ENCODE measurements at places on chromosomes 4 and X.

DNA sequence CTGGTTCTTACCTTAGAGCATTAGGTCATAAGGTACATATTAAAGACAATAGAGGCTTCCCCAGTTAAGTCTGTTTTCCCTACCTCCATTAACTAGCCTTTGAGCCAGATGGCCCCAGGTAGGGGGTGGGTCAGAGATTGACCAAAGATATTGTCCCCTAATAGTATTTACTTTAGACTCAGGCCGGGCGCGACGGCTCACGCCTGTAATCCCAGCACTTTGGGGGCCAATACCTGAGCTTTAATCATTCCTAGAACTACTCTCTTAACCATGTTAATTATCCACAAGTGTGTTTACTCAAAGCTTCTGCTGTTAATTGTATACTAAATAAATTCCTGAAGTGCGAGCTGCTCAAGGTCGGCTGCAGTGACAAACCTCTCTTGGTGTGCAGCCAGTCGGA, 28.0 kb upstream of the AMBN start:
- no peak for DNase-seq

- DNase-seq, result no peak
Observed at GRCh38 chr4:112704991-112705845, 68.3 kb downstream of the LARP7 start.

- DNase-seq, result no peak
Observed at GRCh38 chr4:67130411-67130810, 414.9 kb downstream of the CENPC start.

DNA sequence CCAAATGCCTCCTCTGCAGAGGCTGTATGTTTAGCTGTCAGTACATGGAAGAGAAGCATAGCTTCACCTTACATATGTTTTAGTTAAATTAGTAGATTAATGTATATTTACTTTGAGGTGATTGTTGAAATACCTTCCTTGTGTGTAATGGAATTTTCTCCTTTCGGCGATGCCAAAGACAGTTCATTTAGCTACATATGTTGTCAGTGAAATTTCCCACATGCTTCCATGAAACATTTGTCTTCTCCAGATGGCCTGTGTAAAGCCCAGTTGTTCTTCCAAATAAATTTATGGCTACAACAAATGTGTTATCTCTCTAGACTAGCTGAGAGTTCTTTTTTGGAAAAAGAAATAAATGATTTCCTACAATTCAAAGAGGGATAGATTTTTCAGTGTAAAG, 95.2 kb downstream of the GPAT3 start:
- DNase-seq, result no peak

DNA sequence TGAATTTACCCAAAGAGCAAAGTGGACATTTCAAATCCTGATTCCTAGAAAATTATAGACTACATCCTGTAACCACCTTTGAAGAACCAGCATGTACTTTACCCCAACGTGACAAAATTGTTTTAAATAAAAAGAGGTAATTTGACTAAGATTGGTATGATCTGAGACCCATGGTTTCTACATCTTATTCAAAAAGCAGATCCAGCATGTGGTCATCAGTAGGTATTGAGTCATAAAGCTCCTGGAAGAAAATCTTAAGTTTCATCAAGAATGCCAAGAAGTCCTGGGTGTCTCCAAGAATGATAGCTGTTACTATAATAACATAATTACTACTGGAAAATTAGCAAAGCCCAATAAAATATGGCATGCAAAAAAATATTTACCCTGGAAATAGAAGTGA, 61.8 kb downstream of the NFKB1 start:
- DNase-seq, result peak; percentile 30

- no peak for DNase-seq
Observed at GRCh38 chrX:137847376-137847775, 281.4 kb downstream of the ZIC3 start.

DNA sequence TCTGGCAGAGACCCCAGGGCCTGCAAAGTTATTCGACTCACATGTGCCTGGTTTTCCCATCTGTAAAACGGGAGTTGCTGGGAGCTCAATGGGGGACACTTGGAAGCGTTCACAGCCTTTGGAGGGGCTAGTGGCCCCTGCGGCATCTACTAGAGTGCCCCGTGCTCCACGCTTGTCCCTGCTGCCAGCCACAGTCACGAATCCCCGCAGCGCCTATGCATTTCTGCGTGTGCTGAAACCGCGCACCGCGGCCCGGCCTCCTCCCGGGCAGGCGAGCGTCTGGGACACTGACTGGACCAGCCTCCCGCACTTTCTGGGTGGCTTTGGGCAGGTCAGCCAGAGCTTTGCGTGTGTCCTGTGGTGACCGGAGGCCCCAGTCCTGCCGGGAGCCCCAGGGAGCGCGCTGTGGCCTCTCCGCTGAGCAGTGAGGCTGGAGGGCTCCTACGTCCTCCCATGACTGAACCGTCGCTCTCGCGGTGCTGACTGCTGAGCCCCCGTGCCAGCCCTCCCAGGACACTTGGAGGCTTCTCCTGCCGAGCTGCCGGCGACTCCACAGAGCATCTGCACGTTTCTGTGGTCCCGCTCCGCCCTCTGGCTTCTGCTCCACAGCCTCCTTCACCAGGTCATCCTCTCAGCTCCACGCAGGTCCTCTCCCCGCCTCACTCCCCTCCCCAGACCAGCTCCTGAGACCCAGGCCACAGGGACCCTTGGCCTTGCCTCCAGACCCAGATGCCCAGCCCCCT, 36.3 kb downstream of the PIGG start:
- DNase-seq, result no peak

GRCh38 chrX:11269996-11270395, 23.2 kb upstream of the AMELX start:
- DNase-seq, result no peak

- DNase-seq, result peak; percentile 48
Observed at GRCh38 chr4:172892300-172892699, 276.3 kb upstream of the GALNT7 start.

GRCh38 chrX:83416273-83416672, 91.8 kb upstream of the POU3F4 start:
- DNase-seq, result no peak

GRCh38 chr4:36785973-36786372, 458.6 kb upstream of the NWD2 start:
- DNase-seq, result no peak

DNA sequence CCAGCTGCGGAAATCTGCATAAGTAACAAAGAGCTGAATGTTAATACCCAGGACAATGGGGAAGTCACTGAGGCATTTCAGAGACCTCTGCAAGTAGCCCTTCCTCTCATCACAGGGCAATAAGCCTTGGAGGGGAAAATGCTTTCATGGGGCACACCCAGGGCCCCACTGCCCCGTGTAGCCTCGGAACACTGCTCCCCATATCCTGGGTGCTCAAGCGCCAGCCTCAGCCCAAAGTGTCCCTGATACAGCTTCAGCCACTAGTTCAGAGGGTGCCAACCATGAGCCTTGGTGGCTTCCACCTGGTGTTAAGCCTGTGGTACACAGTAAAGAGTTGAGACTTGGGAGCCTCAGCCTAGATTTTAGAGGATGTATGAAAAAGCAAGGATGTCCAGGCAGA, 402.8 kb upstream of the CXorf51A start:
- DNase-seq, result no peak

- no peak for DNase-seq
Observed at GRCh38 chr4:168699224-168699878, 202.5 kb downstream of the PALLD start.

GRCh38 chr4:16075061-16075460, 8.8 kb downstream of the PROM1 start:
- no peak for DNase-seq

- DNase-seq, result no peak
Observed at GRCh38 chr4:127580891-127581290, 51.9 kb upstream of the INTU start.

GRCh38 chrX:125298871-125299270, 20.8 kb upstream of the TEX13C start:
- no peak for DNase-seq

DNA sequence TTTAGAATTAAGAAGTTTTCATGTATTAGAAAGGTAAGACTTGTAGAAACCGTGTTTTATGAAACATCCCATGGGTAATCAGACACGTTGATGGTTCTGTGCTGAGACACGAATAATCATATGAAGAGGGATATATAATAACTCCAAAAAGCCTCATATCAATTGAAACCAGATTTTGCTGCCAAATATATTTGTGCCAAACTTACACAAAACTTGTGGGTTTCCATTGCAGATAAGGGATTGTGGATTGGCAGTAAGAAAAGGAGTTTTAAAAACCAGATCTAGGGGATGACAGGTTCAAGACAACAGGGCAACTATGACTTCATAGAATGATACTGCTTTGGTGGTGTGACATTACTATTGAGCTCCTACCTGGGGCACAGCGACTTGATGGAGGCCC, 616.1 kb downstream of the BCOR start:
- no peak for DNase-seq

- DNase-seq, result no peak
Observed at GRCh38 chr4:2046031-2046961, 12.8 kb upstream of the NAT8L start.

- peak; percentile 51 for DNase-seq
Observed at GRCh38 chr4:98203332-98204235, 57.6 kb upstream of the RAP1GDS1 start.

DNA sequence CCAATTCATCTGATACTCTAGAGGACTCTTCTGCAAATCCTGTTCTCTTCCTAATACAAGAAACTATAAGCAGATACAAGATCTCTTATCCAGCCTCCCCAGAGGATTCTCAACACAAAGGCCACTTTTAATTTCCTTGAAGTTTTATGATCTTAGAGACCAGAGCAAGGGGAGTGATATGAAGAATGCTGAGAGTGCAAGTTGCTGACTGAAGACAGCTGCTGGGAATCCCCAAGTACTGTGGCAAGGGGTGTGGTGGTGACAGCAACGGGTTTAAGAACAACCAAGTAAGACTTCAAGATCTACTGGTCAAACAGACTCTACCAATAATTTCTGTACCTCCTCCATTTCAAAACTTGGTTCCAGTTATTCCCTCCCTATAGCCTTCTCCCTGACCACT, 7.0 kb downstream of the AMMECR1 start:
- peak; percentile 74 for DNase-seq

- no peak for DNase-seq
Observed at GRCh38 chr4:2259036-2259540, 2.8 kb downstream of the MXD4 start.

GRCh38 chr4:99648321-99648720, 9.3 kb downstream of the C4orf54 start:
- no peak for DNase-seq

GRCh38 chr4:36601864-36602495, 320.6 kb downstream of the DTHD1 start:
- DNase-seq, result no peak

DNA sequence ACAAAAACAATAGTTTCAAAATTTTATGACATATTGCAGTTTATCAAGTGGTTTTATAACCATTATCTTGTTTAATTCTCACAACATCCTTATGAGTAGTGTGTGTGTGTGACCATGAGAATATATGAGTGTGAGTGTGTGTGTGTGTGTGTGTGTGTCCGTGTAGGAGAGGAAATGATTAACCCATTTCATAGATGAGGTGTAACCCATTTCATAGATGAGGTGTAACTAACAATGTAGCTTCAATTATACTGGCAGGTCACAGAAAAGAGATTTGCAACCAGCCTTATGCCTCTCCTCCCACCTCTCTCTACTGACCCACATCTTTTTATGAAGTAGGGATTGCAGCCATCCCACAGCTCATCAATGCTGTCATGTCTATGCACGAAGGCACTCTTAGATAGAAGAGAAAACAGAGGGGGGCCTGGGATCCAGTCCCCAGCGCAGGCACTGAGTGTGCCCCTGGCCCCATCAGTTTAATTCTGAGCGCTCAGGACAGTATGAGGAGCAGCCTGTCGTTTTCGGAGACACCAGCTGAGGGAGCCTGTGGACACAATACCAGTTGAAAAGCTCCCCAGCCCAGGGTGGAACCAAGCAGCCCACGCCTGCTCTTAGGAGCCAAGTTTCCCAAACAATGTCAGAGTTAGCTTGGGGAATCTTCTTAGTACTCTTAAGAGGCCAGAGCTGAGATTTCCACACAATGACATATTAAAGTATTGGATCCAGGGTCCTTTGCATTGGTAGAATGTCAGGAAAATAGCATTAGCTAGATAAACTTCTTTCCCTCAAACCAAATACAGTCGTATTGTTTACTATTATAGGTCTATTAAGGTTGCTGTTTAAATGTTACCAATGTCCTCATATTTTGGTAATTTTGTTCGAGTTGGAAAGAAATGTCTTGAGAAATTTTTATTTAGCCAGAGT, 88.6 kb downstream of the PALLD start:
- DNase-seq, result peak; percentile 35

DNA sequence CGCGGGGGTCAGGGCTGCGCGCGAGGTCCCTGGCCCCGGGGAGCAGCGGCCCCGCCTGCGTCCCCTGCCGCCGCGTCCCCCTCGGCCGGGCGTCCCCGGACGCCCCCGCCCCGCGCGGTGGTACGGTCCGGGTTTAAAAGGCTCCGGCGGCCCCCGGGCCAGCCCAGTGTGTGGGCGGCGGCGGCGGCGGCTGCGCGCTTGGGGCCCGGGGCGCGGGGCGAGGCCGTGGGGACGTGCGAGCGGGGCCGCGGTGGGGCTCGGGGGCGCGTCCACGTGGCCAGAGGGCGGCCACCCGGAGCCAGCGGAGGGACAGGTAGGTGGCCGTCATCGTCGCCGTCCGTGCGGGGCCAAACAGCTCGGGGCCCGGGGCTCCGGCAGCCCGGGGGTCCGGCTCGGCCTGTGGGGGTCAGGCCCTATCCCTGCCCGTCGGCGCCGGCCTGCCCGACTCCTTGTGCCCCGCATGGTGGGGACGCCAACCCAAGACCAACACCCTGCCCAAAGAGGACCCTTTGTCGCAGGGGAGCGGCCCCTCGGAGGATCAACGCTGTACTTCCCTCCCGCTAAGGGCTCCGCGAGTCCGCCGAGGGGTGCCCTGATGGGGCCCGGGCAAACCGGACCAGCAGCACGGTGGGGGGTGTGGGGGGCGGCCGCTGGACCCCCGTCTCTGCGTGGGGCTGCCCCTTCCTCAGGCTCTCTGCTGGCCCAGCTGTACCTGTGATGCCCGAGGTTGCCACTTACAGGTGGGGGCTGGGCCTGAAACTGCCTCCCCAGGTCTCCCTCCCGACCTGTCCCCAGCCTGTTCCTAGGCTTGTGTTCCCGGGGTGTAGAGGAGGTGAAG, at the start of gene PLXNA3:
PLXNA3 (plus strand) TSS at position 166 of the 838 bp plus-strand sequence. CDS start 1,903 bp downstream, outside the sequence.
- DNase-seq, result peak; percentile 68

GRCh38 chr4:113335746-113336145, 286.3 kb downstream of the ANK2 start:
- DNase-seq, result no peak

DNA sequence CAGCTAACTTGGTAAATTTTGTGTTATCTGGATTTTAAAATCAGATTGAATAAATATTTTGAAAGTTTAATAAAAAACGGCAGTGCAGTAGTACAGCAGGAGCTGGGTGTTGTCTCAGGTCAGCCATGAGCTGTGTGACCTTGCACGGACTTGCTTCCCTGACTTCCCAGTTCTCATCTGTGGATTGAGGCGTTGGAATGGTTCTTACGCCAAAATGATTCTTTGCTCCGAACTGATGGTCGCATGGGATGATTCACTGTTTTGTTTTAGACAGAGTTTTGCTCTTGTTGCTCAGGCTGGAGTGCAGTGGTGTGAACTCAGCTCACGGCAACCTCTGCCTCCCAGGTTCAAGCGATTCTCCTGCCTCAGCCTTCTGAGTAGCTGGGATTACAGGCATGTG, 45.0 kb downstream of the RGS12 start:
- DNase-seq, result no peak
